ENCODE measurements at places on chromosomes 13 and 19.

DNA sequence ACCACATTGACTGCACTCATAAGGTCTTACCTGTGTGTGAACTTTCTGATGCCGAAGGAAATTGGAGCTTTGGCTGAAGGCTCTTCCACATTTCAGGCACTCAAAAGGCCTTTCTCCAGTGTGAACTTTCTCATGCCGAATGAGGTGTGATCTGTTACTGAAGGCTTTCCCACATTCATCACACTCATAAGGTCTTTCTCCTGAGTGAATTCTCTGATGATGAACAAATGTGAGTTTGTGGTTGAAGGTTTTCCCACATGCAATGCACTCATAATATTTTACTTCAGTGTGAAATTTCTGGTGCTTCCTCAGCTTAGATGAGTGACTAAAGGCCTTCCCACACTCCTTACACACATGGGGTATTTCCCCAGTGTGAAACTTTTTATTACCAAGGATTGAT, 5.7 kb downstream of the ZNF132 start:
- DNase-seq = no peak

DNA sequence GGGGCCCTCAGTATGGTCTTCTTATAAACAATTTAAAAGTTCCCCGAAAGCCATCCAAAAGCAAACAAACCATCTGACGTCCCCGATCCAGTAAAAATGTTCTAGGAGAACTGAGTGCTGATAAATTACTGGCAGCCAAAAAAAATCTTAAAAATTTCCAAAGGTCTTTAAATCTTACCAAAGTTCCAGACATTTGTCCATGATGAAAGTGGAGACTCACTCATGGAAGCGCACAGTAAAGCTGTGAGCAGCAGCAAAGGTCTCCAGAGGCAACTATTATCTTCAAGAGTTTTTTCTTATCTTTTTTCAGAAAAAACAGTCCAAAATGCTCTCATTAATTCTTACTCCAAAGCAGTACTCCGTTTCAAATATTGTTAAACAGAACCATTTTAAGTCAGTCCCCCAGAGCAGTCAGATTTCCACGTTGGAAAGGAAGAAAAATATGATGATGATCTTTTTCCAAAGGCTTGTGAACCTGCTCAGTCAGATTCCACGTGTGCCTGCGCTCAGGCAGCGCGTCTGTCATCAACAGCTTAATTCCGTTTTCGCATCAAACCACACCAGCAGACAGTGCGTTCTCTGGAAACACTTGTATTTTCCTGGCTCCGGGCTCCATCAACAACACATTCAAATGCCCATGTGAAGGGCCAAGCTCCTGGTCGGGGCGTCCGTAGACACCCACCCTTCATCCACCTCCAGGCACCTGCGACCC, 85.4 kb downstream of the COL4A1 start:
- no peak for DNase-seq

GRCh38 chr13:48748681-48749080, 95.0 kb downstream of the CYSLTR2 start:
- DNase-seq = no peak

DNA sequence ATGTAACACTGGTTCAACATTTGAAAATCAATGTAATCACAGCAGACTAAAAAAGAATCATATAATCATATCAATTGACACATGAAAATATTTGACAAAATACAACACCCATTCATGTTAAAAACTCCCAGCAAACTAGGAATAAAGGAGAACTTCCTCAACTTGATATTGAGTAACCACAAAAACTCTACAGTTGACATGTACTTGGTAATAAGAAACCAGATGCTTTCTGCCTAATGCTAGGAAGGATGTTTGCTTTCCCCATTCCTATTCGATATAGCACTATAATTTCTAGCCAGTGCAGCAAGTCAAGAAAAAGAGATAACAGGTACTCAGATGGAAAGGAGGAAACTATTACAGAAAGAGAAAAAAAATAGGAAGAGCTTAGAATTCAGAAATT, 26.9 kb downstream of the UFM1 start:
- no peak for DNase-seq

DNA sequence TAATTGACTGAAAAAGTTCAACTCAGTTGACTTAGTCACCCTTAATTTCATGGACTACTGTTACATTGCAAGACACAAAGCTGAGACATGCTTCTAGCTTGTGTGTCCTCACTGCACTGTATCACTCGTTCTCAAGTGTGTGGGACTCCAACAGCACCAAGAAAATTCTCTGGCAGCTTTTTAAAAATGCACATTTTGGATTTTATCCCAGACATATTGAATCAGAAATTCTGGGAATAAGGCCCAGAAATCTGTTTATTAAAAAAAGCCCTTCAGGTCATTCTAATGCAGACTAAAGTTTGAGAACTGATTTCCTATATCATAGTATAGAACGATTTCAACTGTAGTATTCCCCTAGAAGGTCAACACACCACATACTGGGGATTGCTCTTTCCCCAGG, 1485.3 kb downstream of the PCDH9 start:
- no peak for DNase-seq

GRCh38 chr19:8304841-8305621, 3.1 kb downstream of the CD320 start:
- DNase-seq = no peak

GRCh38 chr19:3068071-3068470, 5.8 kb upstream of the TLE5 start:
- no peak for DNase-seq

All from stimulated activated CD8-positive, alpha-beta memory T cell treated with anti-CD3 and anti-CD28 coated beads, Interleukin-12 subunit alpha, Interleukin-12 subunit beta, amount 100 ng/mL, for 4 hours (primary cell).